ENCODE measurements at places on chromosomes 3 and 15.

DNA sequence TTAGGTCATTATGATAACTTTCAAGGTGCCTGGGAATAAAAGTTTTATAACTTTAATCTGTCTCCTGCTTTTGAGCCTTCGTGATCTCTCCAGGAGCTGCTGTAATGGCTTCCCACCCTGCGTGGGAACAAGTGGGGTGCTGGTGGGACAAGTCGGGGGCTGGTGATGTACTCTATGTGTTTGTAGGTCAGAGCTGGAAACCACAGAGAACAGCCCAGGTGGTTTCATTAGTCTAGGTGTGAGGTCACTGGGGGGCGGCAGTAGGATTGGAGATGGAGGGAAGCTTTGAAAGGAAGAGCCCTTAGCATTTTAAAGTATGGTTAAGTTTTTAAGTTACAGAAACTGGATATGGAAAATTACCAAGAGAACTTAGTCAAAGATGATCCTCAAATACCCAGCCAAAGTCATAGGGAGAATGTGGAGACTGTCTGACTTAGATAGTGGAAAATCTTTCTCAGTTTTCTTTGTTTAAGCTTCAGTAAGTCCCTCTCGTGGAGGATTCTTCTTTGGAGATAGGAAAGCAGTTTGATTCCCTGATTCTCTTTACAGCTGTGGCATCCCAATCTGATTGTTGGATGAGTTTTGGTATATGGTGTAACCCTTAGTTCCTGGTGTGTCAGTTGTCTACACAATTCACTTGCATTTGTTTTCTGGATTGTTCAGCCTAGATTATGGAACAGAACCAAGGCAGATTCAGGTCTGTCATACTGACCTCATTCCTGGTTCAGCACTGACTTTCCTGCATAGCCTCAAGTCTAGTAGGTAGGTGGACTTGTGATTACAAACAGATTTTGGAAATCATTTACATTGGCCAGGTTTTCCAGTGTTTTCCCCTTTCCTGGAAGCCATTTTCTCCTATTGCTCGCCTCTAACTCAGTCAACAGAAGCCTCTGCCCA, 115.6 kb downstream of the FNDC3B start:
- DNase-seq, result no peak

DNA sequence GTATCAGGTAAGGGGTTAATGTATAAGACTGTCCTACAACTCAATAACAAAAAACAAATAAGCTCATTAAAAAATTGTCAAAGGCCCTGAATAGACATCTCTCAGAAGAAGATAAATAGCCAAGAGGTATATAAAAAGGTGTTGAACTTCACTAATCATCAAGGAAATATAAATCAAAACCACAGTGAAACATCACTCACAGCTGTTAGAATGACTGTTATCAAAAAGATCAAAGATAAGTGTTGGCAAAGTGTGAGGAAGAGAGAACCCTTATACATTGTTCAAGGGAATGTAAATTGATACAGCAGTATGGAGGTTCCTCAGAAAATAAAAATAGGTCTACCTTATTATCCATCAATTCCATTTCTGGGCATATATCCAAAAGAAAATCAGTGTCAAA, 95.5 kb downstream of the FILIP1L start:
- DNase-seq, result no peak

DNA sequence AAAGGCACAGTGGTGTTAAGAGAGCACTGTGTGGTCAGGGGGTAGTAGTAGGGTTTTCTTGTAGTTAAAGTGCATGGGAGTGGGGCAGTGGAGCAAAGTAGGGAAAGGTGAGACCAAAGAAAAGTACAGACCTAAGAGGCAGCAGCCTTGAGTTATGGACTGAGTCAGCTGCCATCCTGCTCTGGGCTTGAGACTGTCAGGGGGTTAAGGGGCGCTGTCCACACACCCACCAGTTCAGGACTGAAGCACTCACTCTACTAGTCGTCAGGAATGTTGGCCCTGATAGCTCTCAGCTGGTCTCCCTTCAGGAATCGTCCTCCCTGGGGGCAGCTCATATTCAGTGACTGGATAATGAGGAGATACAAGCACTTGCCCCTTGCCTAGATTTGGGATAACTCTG, 7.9 kb downstream of the CCR4 start:
- no peak for DNase-seq

GRCh38 chr3:33131331-33132018, 17.7 kb downstream of the CRTAP start:
- no peak for DNase-seq

DNA sequence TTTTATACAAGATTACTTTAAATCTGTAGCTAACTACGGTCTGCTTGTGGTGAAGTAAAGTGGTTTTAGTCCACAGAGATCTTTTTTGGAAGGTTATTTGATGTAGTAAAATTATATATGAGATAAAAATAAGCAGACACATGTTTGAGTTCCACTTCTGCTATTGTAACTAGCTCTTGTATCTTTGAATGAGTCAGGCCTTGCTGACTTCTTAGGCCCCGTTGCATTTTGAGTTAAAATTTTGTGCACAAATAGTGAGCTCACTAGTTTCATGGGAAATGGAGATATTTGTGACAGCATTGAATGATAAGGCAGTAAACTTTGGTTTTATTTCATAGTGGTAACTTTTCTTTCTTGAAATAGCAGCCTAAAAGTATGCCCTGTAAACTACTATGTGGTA, 42.6 kb downstream of the ARIH1 start:
- no peak for DNase-seq

- DNase-seq, result no peak
Measured at GRCh38 chr15:60362321-60363086, 35.3 kb downstream of the ANXA2 start.

DNA sequence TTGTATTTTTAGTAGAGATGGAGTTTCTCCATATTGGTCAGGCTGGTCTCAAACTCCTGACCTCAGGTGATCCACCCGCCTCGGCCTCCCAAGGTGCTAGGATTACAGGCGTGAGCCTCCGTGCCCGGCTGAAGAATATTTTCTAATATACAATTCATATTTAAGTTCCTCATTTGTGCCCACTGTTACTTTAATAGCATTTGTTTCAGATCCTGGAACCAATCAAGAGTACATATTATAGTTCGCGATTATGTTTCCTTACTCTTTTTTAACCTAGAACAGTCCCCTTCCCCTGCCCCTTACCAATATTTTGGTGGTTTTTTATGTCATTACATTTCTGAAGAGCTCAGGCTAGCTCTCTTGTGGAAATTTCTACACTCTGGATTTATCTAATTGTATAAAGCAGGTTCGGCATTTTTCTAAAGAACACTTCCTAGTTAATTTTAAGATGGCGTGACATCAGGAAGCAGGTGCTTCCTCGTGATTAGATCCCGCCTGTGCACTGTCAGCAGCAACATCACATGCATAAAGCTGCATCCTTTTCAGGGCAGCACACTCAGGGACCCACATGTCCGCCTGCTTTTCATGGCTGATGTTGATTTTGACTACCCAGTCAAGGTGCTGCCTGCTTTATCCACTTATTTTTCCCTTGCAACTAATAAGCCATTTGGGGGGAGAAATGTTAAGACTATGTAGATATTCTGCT, 88.7 kb upstream of the EPHB3 start:
- no peak for DNase-seq
